Fibroblast of skin of back (primary cell): ENCODE measurements at places on chromosomes 13 and 19.
A peak's percentile ranks its signal among the peaks of the same experiment; 100 is the strongest.

GRCh38 chr13:110353339-110353977 lies 46.4 kb downstream of the COL4A2 start:
- no peak for DNase-seq

DNA sequence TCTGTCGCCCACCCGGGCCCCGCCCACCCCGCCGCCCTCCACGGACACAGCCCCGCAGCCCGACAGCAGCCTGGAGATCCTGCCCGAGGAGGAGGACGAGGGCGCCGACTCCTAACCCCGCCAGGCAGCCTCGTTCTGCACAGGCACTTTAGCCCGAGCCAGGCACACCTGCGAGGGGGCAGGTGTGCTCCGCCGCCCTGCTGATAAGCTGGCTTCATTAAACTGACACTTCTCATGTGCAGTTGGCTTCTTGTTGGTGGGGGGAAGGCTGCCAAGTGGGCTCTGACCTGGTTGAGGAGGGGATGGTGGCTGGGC lies 8.2 kb downstream of the IL4I1 start:
- DNase-seq, result no peak

GRCh38 chr13:98274921-98275487 lies 97.9 kb upstream of the RNF113B start:
- peak; percentile 65 for DNase-seq

- no peak for DNase-seq
Observed at GRCh38 chr19:6489278-6490061, 7.9 kb upstream of the DENND1C start.

DNA sequence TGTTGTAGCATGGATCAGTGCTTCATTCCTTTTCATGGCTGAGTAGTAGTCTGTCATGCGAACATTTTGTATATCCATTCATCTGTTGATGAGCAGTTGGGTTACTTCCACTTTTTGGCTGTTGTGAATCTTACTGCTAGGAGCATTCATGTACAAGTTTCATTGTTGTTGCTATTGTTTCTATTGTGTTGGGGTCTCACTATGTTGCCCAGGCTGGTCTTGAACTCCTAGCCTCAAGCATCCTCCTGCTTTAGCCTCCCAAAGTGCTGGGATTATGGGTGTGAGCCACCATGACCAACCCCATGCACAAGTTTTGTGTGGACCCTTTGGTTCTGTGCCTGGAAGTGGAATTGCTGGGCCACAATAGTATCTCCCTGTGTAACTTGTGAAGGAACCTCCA lies 15.8 kb downstream of the SLC25A42 start:
- no peak for DNase-seq

DNA sequence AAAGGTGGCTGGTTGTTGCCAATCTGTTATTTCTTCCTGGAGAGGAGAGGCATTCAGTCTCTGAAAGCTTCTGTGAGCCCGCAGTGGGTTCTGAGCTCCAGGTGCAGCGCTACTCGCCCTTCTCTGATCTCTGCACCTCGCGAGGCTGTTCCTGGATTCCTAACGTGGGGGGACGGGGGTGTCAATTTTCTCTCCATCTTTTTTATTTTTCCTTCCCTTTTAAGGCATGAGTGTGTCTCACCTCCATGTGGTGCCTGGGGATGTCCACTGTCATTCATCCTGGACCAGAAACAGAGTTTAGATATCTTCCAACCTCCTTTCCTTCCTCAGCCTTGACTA lies 626 bp downstream of the ZNF233 start:
- no peak for DNase-seq

- DNase-seq, result no peak
Observed at GRCh38 chr13:32443111-32443510, 15.2 kb upstream of the N4BP2L1 start.

DNA sequence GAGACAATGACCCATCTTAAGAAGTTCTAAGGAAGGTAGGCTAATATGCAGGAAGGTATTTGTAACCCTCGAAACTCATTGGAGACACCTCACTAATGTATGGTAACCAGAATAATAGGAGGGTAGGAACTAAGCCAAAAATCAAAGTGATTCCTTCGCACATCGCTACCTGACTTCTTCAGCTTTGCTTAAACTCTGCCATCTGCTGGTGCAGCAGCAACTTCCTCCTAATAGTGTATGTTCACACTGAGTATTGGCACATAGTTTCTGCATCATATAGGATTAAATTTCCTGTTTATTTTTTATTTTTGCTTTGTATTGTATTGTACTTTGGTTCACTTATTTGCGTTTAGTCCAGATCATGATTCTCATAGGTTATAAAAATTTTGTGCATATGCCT lies 676.2 kb downstream of the GPC5 start:
- peak; percentile 0 for DNase-seq

DNA sequence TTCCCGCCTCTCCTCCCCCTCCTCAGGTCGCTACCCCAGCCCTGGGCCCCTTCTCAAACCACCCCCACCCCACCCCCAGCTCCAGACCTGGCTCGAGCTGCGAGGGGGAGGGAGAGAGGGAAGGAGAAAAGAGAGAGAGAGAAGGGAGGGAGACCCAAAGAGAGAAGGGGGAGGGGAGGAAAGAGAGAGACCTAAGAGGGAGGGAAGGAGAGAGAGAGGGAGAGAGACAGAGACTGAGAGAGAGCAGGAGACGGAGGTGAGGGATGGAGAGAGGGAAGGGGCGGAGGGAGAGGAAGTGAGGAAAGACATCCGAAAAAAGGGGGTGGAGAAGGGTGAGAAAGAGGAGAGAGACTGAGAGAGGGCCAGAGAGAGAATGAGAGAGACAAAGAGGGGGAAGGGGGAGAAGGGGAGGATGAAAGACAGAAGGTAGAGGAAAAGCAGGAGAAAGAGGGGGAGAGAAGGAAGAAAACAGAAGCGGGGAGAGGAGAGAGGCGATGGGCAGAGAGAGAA lies 2.0 kb upstream of the SPACA6 start:
- peak; percentile 70 for DNase-seq

DNA sequence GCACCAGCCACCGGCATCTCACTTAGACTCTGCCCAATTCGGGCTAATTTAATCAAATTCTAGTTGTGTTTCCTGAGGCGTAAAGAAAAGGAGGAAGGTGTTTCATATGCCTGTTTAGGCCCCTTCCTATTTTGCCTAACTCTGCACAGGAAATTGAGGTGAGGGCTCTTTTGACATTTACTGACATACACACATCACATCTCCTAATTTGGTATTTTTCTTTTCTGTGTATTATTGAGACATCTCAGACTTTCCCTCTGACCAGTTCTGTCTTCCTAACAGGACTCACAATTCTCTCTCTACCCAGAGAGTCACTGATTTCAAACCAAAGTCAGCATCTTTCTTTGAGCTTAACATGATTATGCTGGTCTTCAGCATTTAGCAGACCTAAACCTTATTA lies 7.9 kb downstream of the CEACAM3 start:
- no peak for DNase-seq

GRCh38 chr19:4368128-4368820 lies 24.9 kb downstream of the MPND start:
- no peak for DNase-seq

DNA sequence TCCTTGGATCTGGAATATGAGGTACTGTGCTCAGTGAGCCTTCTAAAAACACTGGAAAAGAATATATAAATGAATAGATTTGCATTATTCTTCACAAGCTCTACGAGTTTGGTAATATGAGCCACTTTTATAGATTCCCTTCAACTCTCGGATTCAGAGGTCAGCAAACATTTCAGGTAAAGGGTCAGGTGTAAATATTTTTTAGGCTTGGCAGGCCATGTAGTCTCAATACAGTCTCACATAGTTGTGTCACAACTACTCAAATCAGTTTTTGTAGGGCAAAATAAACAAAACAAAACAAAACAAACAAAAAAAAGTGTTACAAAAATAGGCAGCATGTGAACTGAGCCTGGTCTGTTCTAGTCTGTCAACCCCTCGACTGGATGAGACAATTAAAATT lies 57.4 kb downstream of the PSPC1 start:
- no peak for DNase-seq

- no peak for DNase-seq
Observed at GRCh38 chr13:51481656-51482055, 28.8 kb upstream of the INTS6 start.

DNA sequence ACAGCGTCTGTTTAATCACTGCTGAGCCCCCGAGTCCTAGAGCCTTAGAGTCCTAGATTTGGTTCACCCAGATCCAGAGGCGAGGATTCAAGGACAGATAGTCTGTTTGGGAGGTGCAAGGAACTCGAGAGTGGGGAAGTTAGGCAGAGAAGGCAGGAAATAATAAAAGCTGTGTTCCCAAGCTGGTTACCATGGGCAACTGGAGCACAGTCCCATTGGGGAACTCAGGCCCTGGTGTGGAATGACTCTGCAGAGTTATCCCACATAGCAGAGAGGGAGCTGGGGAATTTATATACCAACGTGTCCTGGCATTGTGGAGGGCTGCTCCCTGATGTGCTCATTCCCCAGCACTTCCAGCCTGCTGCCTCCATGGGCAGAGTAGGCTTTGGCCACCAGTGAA lies 9.7 kb downstream of the IGSF23 start:
- peak; percentile 79 for DNase-seq

DNA sequence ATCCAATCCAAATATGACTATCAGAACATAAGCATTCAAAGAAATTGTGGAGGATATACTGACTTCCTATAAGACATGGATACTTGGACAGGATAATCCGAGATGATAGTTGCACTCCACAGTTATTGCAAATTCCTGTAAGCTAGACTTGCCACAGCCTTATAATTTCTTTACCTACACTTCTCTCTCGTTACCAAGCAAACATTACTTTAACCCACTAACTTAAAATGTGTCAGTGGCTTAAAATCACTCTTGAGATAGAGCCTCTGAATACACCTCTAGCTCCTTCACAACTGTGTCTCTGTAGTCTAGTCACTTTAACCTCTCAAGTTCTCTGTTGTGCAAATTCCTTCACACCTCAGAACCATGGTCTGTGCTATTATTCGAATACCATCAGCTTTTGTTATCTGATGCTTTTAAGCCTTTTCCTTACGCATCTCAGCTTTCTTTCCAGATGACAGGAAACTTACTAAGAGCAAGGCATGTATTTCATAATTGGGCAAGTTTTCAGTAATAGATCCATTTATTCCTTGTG lies 474.9 kb upstream of the MIR17HG start:
- no peak for DNase-seq

- no peak for DNase-seq
Observed at GRCh38 chr13:51067706-51068105, 43.4 kb downstream of the C13orf42 start.

- DNase-seq, result no peak
Observed at GRCh38 chr19:38072776-38073750, 151.0 kb downstream of the DPF1 start.

- DNase-seq, result no peak
Observed at GRCh38 chr19:55273978-55274707, 5.8 kb downstream of the HSPBP1 start.

DNA sequence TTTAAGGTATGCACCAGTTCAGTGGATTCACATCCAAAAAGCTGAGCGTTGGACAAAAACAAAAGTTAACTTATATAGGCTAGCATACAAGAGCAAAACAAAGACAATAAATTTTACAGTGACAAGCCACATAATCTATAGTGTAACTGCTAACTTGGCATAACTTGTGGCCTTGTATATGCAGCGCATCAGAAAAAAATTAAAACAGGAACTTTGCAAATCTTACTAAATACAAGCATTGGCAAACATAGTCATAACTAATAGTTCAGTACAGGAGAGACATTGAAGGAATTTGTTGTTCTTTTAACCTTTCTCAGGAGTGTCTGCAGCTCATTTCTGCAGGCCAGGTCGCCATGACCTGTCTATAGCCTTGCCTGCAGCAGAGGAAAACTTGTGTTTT lies 54.6 kb downstream of the OR10H4 start:
- no peak for DNase-seq

DNA sequence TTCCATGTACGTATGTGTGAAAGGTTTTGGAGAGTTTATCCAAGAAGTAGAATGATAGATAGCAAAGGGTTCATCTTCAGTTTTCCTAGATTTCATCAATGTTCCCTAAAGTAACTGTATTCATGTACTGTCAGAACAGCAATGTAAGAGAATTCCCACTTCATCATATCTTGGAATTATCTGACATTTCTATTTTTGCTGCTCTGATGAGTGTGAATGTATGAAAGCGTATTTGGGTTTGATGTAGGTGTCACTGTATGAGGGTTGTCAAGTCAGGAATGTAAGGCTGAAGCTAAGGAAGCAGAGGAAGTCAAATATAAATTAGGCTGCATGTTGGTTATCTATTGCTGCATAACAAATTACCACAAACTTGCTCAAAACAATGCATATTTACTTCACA lies 7.2 kb upstream of the KATNAL1 start:
- DNase-seq, result no peak

DNA sequence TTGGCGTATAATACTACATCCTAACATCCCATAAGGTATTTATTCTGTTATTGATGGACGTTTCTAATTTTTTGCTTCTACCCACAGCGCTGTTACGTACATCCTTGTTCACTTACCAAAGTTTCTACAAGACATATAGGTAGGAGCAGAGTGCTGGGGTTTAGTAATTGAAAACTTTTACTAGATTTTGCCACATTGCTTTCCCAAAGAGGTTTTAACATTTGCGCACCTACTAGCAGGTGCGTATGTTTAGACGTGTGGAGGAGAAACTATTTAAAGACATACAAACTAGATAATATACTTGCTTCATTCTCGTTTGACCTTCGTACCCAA lies 559 bp upstream of the RPL21 start:
- no peak for DNase-seq

DNA sequence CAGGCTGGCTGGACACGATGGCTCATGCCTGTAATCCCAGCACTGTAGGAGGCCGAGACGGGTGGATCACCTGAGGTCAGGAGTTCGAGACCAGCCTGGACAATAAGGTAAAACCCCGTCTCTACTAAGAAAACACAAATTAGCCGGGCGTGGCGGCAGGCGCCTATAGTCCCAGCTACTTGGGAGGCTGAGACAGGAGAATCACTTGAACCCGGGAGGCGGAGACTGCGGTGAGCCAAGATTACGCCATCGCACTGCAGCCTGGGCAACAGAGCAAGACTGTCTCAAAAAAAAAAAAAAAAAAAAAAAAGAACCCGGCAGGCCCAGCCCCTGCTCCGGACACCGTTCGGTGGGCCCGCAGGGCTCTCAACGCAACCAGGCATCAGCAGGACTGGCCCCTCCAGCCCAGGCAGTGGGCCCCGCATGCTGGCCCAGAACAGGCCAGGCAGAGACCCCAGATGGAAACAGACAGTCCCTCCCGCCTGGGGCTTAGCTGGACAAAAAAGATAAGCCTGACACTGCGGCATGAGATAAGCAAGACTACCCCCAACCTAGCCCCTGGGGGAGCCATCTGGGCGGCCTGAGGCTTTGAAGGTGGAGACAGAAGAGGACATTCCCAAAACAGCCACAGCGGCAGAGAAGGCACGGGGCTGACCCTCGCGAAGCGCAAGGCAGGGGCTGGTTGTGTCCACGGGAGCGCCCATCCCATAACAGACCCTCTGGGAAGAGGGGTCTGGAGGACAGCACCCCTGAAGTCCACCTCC lies 11.6 kb downstream of the REXO1 start:
- no peak for DNase-seq

GRCh38 chr13:51823359-51823758 lies 19.4 kb upstream of the DHRS12 start:
- DNase-seq, result no peak
